ENCODE measurements at places on chromosomes 4 and X.

- no peak overlapping the region for H3K4me3 ChIP-seq
- no peaks in the 10 kb centered on the region for H3K27me3 ChIP-seq
- H3K27ac ChIP-seq, result no peak overlapping the region
- H3K36me3 ChIP-seq, result no peaks in the 10 kb centered on the region
These were observed 48.3 kb downstream of the ATXN3L start for GRCh38 chrX:13271511-13271910.

- no peaks in the 10 kb centered on the region for H3K36me3 ChIP-seq
- DNase-seq, result no peak
- H3K27ac ChIP-seq, result peak overlapping the region; percentile 23
- H3K4me3 ChIP-seq, result no peak overlapping the region
- H3K4me1 ChIP-seq, result peaks cover 14% of the 10 kb centered on the region
These were observed 7.1 kb upstream of the OPHN1 start for GRCh38 chrX:68440442-68440841.

DNA sequence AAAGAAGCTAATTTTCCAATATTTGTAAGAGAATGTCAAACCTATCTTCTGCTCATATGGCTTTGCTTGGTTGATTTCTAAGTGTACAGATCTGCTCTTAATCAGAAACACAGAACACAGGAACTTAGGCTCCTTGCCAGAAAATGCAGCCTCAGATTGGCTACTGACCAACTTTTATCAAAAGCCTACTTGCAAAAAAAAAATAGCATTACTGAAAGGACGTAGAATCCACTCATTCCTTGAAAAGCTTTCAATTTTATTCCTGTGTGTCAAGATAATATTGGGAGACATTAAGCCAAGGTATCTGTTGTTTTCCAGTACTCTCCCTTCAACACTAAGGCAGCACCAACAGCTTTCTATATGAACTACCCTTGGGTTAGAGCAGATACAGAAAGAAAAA lies 127.6 kb upstream of the INTU start:
- no peak overlapping the region for H3K4me3 ChIP-seq
- DNase-seq, result no peak
- H3K4me1 ChIP-seq, result no peaks in the 10 kb centered on the region
- no peaks in the 10 kb centered on the region for H3K36me3 ChIP-seq

- H3K27ac ChIP-seq, result no peak overlapping the region
- H3K4me1 ChIP-seq, result no peaks in the 10 kb centered on the region
- H3K27me3 ChIP-seq, result no peaks in the 10 kb centered on the region
- DNase-seq, result no peak
- H3K36me3 ChIP-seq, result no peaks in the 10 kb centered on the region
These were observed 41.7 kb downstream of the ITM2A start for GRCh38 chrX:79325263-79325958.

DNA sequence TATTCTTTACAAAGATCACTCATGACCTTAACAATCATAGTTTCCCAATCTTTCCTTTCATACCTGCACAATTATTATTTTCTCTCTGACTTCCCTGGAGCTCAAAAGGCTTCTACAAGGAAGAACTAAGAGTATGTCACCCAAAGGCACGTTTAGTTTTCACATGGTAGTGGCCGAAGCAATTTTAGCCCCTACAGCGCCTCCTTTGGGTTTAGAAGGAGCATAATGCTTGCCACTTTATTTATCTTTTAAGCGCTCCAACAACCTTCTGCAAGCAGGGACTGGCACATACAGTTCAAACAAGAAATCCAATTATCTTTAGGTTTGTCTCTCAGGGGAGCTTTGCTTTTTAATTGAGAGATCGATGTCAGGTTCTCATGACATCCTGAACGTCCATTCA lies 42.0 kb upstream of the IGSF1 start:
- H3K27me3 ChIP-seq, result no peaks in the 10 kb centered on the region
- H3K4me3 ChIP-seq, result no peak overlapping the region

- H3K27me3 ChIP-seq, result no peaks in the 10 kb centered on the region
- H3K4me1 ChIP-seq, result peaks cover 15% of the 10 kb centered on the region
- H3K27ac ChIP-seq, result peak overlapping the region; percentile 94
- peak overlapping the region; percentile 69 for H3K4me3 ChIP-seq
These were observed 765 bp downstream of the CFAP97 start for GRCh38 chr4:185202984-185203485.

DNA sequence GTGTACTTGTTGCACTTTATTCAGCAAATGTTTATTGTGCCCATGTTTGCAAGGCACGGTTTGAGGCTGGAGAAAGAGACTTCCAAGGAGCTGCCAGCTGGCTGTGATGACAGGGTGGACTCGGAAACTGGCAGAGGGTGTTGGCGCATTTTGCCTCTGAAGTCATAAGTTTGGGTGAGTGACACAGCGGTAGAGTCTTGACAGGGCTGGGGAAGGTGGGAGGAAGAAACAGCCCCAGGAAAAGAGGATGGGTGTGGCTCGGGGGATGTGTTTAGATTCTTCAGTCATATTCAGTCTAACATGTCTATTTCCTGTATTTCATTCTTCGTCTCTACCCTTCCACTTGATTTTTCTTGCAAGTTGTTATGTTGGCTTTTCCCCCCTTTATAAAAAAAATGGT lies 77.0 kb upstream of the STOX2 start:
- H3K36me3 ChIP-seq, result no peaks in the 10 kb centered on the region
- no peaks in the 10 kb centered on the region for H3K27me3 ChIP-seq
- no peaks in the 10 kb centered on the region for H3K4me1 ChIP-seq
- H3K27ac ChIP-seq, result no peak overlapping the region
- no peak overlapping the region for H3K4me3 ChIP-seq

GRCh38 chr4:56619160-56619559 lies 61.9 kb downstream of the HOPX start:
- DNase-seq, result no peak
- no peak overlapping the region for H3K4me3 ChIP-seq
- no peaks in the 10 kb centered on the region for H3K27me3 ChIP-seq
- H3K27ac ChIP-seq, result no peak overlapping the region
- H3K4me1 ChIP-seq, result no peaks in the 10 kb centered on the region

DNA sequence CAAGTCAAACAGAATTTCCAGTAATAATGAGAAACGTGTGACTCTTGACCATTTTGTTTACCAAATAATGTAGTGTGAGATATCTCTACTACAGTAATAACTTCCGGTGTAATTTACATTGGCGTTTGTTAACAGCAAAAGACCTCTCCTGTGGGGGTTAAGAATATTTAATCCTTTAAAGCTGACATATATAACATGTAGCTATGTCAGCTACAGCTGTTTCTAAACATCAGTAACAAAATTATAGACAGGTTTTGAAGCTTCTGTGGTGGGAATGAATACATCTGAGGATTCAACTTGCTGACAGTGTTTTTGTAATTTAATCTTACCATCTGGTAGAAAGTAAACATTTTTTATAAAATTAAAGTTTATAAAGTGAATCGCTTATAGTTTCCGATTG lies 73.6 kb upstream of the TENM3 start:
- no peaks in the 10 kb centered on the region for H3K27me3 ChIP-seq
- DNase-seq, result no peak
- no peaks in the 10 kb centered on the region for H3K4me1 ChIP-seq
- no peak overlapping the region for H3K27ac ChIP-seq

DNA sequence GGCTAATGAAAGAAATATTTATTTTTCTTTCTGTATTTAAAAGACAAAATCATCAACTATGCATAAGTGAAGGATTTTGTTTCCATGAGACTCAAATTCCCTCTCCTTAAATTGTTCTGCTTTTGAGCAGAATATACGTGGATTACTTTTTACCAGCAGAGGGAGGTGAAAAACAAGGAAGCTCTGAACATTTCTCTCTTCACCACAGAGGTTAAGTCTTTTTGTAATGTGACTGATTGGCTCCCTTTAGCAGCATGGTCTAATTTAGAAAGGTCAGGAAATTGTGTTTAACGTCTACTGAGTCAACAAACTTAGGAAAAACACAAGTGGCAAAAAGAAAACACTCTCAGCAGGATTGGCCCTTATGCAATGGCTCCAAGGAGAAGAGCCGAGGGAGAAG lies 55.1 kb upstream of the F9 start:
- no peak for DNase-seq
- no peaks in the 10 kb centered on the region for H3K27me3 ChIP-seq
- H3K36me3 ChIP-seq, result no peaks in the 10 kb centered on the region

DNA sequence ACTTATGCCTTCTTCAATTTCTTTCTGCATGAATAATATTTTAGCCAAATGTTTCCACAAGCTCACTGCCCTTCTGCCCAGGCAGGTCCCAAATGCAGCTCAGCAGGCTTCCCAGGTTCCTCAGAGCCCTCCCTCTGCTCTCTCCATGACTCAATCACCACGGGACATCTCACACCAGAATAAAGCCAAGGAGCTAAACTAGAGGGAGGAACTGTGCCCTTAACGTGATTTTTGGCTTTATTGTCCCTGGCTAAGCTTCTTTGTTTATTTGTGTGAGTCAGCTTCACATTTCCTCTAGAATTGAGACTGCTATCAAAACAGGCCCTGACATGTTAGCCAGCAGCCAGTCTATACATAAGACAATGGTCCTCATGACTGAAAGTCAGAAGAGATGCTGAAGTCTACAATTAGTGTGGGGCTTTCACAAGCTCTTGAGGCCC lies 186.4 kb upstream of the GALNT7 start:
- no peaks in the 10 kb centered on the region for H3K36me3 ChIP-seq
- no peak overlapping the region for H3K27ac ChIP-seq
- H3K4me3 ChIP-seq, result no peak overlapping the region
- H3K27me3 ChIP-seq, result no peaks in the 10 kb centered on the region
- H3K4me1 ChIP-seq, result no peaks in the 10 kb centered on the region

DNA sequence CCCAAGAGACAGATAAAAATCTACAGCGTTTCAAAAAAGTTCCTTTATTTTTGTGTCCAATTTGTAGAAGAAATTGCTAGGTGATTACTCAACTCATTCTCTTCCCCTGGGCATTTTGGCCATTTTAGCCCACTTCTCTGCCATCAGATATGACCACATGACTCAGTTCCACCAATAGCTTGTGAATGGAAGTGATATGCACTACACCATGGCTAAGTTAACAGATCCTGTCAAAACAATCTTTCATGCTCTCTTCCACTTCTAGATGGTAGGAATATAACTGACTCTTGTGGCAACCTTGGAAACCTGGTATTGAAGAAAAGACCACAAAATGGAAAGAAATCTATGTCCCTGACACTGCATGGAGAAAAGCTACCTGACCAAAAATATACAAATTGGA lies 26.2 kb upstream of the FREM3 start:
- no peaks in the 10 kb centered on the region for H3K36me3 ChIP-seq
- no peak for DNase-seq
- H3K4me1 ChIP-seq, result no peaks in the 10 kb centered on the region
- no peaks in the 10 kb centered on the region for H3K27me3 ChIP-seq
- H3K27ac ChIP-seq, result no peak overlapping the region

- no peak for DNase-seq
- no peaks in the 10 kb centered on the region for H3K4me1 ChIP-seq
- H3K27ac ChIP-seq, result no peak overlapping the region
- no peaks in the 10 kb centered on the region for H3K27me3 ChIP-seq
These were observed 7.2 kb downstream of the GTPBP6 start for GRCh38 chrX:311156-312129.

GRCh38 chr4:176690716-176691115 lies 102.0 kb downstream of the VEGFC start:
- no peaks in the 10 kb centered on the region for H3K27me3 ChIP-seq
- H3K36me3 ChIP-seq, result no peaks in the 10 kb centered on the region
- H3K4me3 ChIP-seq, result no peak overlapping the region
- no peaks in the 10 kb centered on the region for H3K4me1 ChIP-seq

DNA sequence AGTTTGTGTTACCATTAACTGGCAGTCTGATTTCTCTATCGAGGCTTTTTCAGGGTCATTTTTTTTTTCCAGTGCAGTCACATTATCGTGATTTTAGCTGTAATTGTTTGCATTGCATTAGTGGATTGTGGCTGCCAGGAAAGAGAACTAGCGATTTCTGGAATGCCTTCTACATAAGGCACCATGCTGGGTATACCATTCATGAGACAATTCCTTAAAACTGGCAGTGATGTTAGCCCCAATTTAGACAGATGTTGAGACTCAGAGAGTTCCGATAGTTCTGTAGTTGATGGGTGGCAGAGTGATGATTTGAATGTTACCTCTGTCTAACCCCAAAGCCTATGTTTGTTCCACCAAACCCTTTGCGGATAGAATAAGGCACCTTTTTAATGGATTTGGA lies 175.4 kb upstream of the TENM3 start:
- H3K36me3 ChIP-seq, result no peaks in the 10 kb centered on the region
- H3K4me3 ChIP-seq, result no peak overlapping the region
- H3K27ac ChIP-seq, result no peak overlapping the region

GRCh38 chrX:28876408-28876807 lies 289.2 kb downstream of the IL1RAPL1 start:
- H3K4me1 ChIP-seq, result peaks cover 8% of the 10 kb centered on the region
- H3K36me3 ChIP-seq, result no peaks in the 10 kb centered on the region
- no peak for DNase-seq

- no peaks in the 10 kb centered on the region for H3K36me3 ChIP-seq
- no peaks in the 10 kb centered on the region for H3K27me3 ChIP-seq
- no peak for DNase-seq
- H3K4me1 ChIP-seq, result no peaks in the 10 kb centered on the region
- H3K4me3 ChIP-seq, result no peak overlapping the region
These were observed 91.3 kb downstream of the GUCY2F start for GRCh38 chrX:109390556-109390955.

DNA sequence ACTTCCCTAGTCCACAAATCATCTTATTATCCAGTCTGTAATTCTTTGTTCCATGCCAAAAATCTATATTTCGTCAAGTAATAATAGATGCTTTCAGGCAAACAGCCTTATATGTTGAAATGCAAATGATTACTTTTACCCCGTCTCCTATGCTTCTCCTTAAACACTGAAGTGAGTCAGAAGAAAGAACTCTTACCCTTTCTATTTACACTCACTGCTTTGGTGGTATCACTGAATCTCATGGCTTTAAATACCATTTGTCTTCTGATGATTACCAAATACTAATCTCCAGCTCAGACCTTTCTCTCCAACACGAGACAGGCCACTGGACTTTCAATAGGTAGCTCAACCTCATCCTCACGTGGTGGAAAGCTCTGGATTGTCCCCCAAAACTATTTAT lies 558.1 kb downstream of the IL1RAPL1 start:
- no peak overlapping the region for H3K4me3 ChIP-seq
- H3K27me3 ChIP-seq, result no peaks in the 10 kb centered on the region
- DNase-seq, result no peak
- no peak overlapping the region for H3K27ac ChIP-seq
- H3K4me1 ChIP-seq, result no peaks in the 10 kb centered on the region

DNA sequence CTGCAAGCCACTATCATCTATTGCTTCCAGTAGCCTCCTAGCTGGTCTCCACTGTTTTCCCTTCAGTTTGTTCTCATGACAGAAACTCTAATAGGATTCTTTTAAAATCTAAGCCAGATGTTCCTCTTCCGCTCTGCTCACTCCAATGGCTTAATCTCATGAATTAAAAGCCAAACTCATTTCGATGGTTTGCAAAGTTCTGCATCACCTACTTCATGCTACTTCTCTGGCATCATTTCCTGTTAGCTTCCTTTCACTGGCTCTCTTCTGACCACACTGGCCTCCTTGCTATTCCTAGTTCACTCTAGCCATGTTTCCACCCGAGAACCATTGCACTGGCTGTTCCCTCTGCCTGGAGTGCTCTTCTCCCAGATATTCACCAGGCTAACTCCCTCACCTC lies 102.0 kb upstream of the LSM6 start:
- H3K36me3 ChIP-seq, result no peaks in the 10 kb centered on the region
- no peak for DNase-seq
- H3K27me3 ChIP-seq, result no peaks in the 10 kb centered on the region
- H3K4me1 ChIP-seq, result no peaks in the 10 kb centered on the region
- no peak overlapping the region for H3K27ac ChIP-seq

- no peaks in the 10 kb centered on the region for H3K27me3 ChIP-seq
- no peaks in the 10 kb centered on the region for H3K4me1 ChIP-seq
- DNase-seq, result no peak
- H3K4me3 ChIP-seq, result no peak overlapping the region
These were observed 47.5 kb upstream of the PDLIM3 start for GRCh38 chr4:185582651-185583400.

- H3K27me3 ChIP-seq, result no peaks in the 10 kb centered on the region
- DNase-seq, result no peak
- H3K27ac ChIP-seq, result no peak overlapping the region
- H3K4me1 ChIP-seq, result no peaks in the 10 kb centered on the region
- H3K4me3 ChIP-seq, result no peak overlapping the region
These were observed 67.9 kb downstream of the PKD2 start for GRCh38 chr4:88075336-88075735.

Measured in tibial nerve (tissue), 4 donors.